ENCODE measurements at places on chromosomes 1 and 21.

DNA sequence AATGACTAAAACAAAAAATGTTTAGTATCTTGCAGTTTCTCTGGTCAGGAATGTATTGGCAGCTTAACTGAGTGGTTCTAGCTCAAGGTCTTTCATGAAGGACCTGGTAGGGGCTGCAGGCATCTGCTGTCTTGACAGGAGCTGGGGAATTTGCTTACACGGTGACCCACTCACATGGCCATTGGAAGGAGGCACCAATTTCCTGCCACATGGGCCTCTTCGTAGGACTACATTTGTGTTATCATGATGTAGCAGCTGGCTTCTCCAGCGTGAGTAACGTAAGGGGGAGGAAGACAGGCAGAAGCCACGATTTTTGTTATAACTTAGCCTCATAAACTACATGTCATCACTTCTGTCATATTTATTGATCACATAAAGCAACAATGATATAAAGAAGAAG, 376.3 kb downstream of the AMY1C start:
- DNase-seq = no peak

GRCh38 chr1:193705554-193705981, 519.2 kb upstream of the B3GALT2 start:
- DNase-seq = no peak

- DNase-seq = no peak
Measured at GRCh38 chr1:209249280-209249670, 334.2 kb upstream of the CAMK1G start.

- DNase-seq = peak; percentile 53
Measured at GRCh38 chr1:171251042-171251951, 3.0 kb downstream of the FMO1 start.

DNA sequence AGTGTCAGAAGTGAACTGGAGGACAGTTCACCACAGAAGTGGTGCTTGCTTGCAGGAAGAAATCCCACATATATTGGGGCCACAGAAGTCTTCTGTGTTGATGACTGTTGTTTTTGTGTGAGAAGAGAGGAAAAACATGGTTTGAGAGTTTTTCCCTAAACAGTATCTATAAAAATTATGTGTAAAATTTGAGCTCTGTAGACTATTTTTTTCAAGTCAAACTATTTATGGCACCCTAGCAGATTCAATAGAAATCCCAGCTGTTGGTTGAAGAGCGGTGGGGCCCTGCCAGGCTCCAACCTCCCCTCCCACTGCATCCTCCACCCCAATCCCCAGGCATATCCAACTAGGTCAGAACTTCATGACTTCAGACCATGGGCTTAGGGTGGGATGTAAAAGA, 61.6 kb downstream of the NTPCR start:
- DNase-seq = no peak

DNA sequence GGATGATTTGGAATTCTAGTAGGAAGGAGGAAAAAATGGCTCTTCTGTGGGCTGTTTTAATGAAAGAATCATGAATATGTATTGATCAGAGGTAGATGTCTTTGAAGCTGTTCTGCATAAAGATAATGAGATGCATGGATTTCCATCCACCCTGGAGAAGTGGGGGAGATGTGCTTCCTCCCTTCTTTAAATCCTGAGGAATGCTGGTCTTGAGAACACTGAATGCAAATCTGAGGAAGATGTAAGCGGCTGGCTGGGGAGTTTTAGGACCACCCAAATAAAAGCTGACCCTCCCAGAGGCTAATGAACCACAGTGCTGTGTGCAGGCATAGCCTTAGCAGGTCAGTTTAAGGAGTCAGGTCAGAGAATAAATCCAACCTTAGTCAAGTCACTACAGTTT, 37.3 kb downstream of the ZMYND12 start:
- no peak for DNase-seq

DNA sequence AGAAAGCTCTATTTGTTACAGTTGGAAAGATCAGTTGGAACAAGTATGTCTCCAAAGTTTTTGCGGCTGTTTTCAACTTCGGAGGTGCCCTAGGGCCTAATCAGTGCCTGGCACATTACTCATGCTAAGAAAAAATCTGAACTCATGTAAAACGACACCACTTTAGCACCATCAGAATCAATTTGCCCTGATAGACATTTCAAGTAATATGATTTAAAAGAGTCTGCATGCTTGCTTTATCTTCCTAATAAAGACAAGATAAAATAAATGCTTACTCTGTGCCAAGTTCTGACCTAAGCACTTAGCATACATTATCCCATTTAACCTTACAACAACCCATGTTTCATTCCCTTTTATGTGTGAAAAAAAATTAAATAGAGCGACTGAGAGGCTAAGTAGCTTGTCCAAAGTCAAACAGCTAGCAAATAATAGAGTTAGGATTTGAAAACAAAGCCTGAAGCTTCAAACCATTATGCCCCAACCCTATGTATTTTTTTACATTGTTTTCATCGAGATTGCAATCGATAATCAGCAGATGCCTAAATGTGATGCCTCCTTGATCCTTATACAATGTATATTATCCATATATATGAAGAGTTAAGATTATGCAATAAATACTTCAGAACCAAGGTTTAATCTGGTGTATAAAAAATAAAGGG, 91.3 kb downstream of the DENND1B start:
- DNase-seq = no peak

- no peak for DNase-seq
Measured at GRCh38 chr1:119587341-119587740, 60.7 kb downstream of the ZNF697 start.

DNA sequence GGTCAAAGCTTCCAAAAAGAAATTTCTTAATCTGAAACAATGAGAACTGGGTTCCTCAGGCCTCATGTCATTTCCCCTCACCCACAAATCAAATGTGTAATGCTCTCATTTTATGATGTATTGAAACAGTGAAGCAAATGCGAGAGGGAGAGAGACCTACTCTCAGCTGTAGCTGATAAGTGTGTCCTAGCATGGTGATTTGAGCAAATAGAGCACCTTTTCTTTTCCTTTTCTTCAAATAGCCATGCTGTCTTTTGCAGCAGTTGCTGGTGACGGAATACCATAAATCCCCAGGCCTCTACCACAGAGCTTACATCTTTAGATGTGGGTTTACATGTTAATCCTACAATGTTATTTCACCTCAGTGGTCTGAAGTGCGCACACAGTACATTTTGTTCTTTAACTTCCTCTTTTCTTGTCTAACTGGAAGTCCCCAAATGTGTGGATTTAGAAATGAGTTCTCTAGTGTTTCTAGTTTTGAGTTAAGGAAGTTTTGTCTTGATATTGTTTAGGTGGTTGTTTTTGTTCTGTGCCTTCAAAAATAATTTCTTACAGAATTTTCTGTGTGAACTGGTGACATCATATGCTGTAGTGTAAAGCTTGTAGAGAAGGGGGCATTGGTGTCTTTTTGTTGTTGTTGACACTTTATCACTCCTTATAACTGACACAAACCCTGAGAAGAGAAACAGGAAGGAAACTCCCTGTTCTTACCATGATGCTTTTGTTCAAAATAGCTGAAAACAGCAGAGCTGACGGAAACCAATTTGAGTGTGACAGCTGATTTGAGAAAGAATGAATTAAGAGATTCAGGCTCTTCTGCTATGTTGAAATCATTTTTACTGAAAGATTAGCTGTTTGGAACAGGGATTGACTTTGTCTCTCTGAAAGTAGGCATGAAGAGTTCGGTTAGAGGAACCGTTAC, 12.2 kb downstream of the SMAP2 start:
- DNase-seq = peak; percentile 48

- DNase-seq = peak; percentile 87
Measured at GRCh38 chr21:45590246-45590725, 48.0 kb upstream of the SLC19A1 start.

DNA sequence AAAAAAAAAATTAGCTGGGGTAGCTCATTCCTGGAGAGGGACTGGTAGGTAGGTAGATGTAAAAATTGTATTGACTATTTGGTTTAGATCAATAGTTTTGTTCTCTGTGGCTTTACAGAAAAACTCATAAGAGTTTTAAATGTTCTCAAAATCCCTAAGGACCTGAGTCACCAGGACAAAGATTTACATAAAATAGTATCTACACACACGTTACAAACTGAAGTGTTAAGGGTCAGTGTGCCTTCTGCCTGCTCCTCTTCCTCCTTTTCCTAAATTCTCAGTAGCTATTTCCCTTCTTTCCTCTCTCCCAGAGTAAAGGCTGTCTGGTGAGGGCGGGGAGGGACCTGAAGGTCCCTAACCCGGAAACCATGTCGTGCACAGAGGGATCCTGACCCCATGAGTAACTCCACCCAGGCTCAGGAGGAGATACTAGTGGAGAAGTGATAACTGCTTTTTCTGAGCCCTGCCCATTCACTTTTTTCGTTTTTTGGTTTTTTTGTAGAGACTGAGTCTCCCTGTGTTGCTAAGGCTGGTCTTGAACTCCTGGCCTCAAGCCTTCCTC, 8.1 kb downstream of the PLEKHM2 start:
- DNase-seq = no peak

DNA sequence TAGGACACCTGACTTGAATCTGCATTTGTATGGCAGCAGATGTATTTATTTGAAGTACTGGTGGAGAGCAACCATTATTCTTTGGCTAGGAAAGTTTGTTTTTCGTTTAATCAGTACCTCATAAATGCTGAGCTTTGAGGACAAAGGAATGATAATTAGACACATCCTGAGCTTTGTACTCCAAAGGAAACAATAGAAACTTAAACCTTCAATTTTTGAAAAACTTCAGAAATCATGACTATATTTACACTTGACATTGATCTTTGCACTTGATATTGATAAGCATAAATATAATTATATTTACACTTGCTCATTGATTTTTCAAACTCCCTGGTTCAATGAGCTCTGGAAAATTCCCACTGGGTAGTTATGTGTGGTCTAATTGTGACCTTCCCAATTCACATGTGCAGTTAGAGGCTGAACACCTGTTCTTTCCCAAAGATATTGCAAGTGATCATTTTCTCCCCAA, 10.7 kb downstream of the PATJ start:
- no peak for DNase-seq

DNA sequence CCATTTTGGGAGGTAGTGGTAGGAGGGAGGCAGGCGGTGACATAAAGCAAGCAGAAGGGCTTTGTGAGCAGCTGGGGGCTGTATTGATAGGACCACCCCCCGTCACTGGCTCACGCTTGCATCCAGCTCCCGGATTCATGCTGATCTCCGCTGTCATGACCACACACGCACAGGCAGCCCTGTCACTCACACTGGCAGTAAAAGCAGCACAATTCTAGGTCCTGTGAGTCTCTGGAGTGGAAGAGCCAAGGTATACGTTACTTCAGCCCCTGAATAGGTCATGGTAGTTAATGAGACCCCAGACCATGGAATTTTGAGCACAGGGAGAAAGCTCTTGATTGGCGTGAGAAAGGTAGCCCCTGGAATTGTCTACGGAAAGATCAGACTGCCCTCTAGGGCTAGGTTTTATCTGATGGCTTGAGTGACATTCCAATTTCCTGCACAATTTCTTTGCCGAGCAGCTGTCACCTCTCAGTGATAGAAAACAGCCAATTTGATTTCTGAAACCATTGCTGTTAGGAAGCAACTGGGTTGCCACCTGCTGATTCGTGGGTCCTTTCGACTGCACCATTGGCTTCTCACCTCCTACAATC, 5.4 kb downstream of the OR2B11 start:
- no peak for DNase-seq

GRCh38 chr1:67256291-67257172, 51.1 kb upstream of the IL12RB2 start:
- DNase-seq = no peak

DNA sequence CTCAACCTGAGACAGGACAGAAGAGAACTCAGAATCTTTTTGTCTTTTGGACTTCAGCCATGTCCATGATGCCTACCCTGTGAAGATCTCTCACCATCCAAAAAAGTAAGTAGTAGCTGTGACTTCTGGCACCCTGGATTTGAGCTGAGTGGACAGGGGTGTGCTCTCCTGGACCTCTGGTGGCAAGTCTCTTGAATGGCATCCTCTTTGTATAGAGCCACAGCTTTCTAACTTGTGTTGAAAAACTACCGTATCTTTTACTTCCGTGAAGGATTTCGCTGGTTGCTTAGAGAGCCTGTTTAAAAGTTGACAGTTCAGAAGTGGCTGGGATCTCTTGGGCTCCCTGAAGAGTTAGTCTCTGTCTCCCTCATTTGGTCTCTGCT, 1.8 kb downstream of the MFN2 start:
- no peak for DNase-seq

DNA sequence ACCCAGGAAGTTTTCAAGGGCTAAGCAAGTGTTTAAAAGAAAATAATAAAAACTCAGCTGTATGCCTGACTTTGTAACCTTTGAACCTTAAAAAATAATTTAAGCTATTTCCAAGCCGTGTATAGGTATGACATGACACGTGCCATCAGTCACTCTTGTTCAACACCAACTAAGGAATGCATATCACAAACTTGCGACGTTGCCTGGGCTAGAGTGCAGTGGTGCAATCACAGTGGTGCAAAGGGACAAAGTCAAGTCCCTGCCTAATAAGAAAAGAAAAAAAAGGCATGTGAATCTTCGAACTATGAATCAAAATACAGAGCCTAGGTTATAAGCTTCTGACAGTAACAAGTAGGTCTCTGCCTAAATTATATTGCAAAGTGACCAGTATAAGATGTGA, 79.2 kb downstream of the SMYD2 start:
- DNase-seq = no peak

- DNase-seq = no peak
Measured at GRCh38 chr1:198825254-198825653, 186.4 kb downstream of the PTPRC start.

- DNase-seq = no peak
Measured at GRCh38 chr21:28402616-28402989, 590.1 kb downstream of the LTN1 start.

- DNase-seq = no peak
Measured at GRCh38 chr1:20600156-20600555, 11.3 kb downstream of the CDA start.

- no peak for DNase-seq
Measured at GRCh38 chr1:202200112-202200548, 6.5 kb downstream of the LGR6 start.

DNA sequence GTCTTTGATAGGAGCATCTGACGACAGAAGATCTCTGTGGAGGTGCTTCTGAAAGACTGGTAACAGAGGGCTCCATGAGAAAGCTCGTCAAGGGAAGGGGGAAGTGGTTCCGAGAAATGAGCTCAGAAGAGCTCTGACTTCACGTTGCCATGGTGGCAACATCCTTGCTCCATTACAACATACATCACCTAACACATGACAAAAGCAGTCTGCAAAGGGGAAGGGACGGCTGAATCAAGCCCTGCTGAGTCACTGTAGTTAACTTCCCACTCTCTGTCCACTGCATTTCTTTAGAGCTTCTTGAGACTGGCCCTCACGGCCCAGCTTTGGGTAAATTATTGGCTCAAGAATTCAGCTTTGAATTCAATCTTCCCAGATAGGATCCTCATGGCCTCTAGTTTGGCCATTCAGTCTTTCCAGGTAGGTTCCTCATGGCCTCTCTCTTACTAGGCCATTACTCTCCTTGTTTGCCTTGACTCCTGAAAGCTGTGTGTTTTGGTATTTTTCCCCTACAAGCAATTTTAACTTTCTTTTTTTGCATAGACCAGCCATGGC, 88.0 kb upstream of the ZNF648 start:
- DNase-seq = no peak

DNA sequence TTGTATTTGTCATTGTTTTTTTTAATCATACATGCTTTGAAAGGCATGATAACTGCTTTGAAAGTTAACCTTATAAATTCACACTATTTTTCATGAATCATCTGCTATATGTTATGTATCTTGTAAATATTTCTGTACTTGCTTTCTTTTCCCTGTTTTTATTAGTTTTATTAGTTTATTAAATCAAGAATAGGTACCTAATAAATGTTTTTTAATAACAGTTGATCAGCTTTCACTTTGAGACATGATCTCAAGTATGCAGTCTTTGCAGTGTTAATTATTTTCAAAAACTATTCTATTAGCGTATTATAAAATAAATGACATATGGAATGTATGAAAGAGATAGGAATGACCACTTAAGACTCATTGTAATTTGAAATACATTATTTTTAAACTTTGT, 110.8 kb upstream of the TENT5C start:
- no peak for DNase-seq
